Right renal cortex interstitium (tissue), 3 donors: ENCODE measurements at places on chromosomes 2 and 18. TPM values are rescaled to one million over a fixed set of nuclear protein-coding genes. Genes with fewer than 3 reads are reported as not detected.

DNA sequence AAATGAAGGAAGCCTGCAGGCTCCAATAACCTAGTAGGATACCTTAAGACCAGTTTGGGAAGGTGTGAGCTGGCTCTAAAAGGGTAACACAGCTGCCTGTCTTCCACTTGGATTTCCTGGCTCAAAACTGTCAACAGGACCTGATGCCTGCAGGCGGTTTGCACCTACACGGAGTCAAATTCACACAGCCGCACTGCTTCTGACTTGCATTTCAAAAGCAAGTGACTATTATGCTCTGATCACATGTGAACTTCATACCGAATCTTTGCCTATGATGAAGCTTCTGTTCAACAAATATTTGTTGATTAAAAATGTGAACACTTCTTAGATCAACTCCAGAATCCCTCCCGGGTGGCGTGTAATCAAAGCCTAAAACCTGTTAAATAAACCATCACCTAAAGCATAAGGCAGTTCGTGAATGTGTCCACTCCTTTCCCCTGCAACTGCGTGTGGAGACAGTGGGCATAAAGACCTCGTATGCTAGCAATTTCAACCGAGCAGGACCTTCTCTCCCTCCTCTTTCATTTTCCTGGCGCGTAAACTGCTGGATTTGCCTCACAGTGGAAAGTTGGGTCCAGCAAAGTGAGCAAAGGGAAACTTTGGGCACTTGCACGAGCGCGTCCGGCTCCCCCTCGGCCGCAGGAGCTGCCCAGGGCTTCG is 784 bp downstream of the CRACDL start:
- no peak for DNase-seq

DNA sequence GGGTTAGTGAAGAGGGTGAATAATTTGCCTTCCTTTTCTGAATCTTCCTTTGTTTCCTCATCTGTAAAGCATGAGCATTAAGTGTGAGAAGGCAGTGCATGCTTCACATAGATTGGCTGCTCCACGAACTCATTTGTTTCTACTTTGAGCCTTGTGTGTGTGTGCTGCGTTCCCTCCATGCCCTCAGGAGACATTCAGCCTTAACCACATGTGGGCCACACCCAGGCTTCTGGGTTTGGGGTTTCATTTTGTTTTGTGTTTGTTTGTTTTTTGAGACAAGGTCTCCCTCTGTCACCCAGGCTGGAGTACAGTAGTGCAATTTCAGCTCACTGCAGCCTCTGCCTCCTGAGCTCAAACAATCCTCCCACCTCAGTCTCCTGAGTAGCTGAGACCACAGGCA is 843.3 kb downstream of the GALR1 start:
- DNase-seq = no peak

Gene FAM110C
- 10.6 TPM for polyA plus RNA-seq

Gene SERPINB12
- 0.10 TPM for polyA plus RNA-seq
